Progenitor cell of endocrine pancreas (in vitro differentiated cells): ENCODE measurements at places on chromosomes 1 and 21.
A peak's percentile ranks its signal among the peaks of the same experiment; 100 is the strongest.

DNA sequence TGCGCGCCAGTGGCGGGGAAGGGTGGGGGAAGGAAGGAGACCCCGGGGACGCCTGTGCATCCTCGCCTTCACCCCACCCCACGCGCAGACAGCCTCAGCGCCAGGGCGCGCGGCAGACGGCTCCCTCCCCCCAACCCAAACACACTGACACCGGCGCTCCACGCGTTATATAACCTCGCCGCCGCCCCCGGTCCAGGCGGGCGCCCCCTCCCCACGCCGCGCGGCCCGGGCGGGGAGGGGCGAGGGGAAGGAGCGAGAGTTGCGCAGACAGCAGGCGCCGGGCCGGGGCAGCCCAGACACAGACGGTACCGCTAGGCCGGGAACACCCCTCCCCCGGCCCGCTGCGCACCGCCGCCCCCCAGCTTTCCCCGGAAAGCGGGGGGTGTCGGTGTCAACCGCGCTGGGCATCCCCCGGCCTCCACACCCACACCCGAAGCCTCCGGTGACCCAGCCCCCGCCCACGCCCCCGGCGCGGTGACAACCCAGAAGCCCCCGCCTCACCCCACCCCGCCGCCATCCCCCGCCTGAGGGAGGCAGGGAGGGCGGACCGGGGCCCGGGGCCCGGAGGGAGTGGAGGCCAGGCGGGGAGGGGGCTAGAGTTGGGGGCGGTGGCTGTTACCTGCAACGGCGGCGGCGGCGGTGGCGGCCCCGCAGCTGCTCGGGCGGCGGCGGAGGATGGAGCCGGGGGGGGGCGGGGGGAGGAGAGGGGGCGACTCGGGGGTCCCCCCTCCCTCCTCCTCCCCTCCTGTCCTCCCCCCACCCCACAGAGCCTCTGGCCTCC, 432 bp downstream of the AKT3 start:
- peak; percentile 36 for DNase-seq
- no peak overlapping the region for H3K27ac ChIP-seq
- H3K27me3 ChIP-seq: peaks cover 15% of the 10 kb centered on the region
- no peaks in the 10 kb centered on the region for H3K36me3 ChIP-seq

DNA sequence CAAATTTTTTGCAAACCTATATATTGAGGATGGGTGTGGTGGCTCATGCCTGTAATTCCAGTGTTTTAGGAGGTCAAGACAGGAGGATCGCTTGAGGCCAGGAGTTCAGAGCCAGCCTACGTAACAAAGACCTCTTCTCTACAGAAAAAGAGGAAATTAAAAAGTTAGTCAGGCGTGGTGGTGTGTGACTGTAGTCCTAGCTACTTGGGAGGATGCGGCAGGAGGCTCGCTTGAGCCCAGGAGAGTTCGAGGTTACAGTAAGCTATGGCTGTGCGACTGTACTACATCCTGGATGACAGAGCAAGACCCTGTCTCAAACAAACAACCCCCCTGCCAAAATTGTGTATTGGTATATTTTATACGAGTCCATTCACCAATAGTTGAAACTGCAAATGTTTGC, 589.7 kb downstream of the DPYD start:
- DNase-seq: no peak
- no peak overlapping the region for H3K27ac ChIP-seq
- H3K27me3 ChIP-seq: no peaks in the 10 kb centered on the region
- H3K4me1 ChIP-seq: no peaks in the 10 kb centered on the region
- H3K36me3 ChIP-seq: no peaks in the 10 kb centered on the region

- no peak overlapping the region for H3K4me3 ChIP-seq
- no peaks in the 10 kb centered on the region for H3K36me3 ChIP-seq
- no peak for DNase-seq
- H3K27me3 ChIP-seq: peaks cover under 1% of the 10 kb centered on the region
- no peak overlapping the region for H3K27ac ChIP-seq
Observed at GRCh38 chr1:1136547-1137230, 20.8 kb upstream of the C1orf159 start.

DNA sequence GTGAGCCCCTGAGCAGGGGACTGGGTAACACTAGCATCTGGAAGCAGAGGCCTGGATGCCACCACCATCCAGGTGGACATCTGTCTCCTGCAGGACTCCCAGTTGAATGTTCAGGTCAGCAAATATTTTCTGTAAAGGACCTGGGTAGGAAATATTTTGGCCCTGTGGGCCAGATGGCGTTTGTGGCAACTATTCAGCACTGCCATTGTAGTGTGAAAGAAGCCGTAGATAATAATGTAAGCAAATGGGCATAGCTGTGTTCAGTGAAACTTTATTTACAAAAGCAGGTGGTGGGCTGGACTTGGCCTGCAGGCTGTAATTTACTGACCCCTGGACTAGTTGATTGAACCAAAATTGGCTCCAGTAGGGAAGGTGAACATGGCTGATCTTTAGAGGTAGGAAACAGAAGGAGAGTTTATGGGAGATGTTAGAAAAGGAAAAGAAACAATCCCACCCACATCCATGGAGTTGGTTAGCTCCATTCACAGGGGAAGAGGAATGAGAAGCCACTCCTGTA, 20.0 kb upstream of the CD101 start:
- H3K36me3 ChIP-seq: peaks cover 28% of the 10 kb centered on the region
- no peak overlapping the region for H3K4me3 ChIP-seq
- peaks cover 17% of the 10 kb centered on the region for H3K4me1 ChIP-seq

GRCh38 chr1:108671143-108671542, 10.2 kb upstream of the HENMT1 start:
- H3K36me3 ChIP-seq: peaks cover 4% of the 10 kb centered on the region
- no peaks in the 10 kb centered on the region for H3K4me1 ChIP-seq
- H3K4me3 ChIP-seq: no peak overlapping the region
- H3K27ac ChIP-seq: no peak overlapping the region
- no peaks in the 10 kb centered on the region for H3K27me3 ChIP-seq
